ENCODE measurements at places on chromosomes 3 and 15. TPM values are rescaled to one million over a fixed set of nuclear protein-coding genes. Genes with fewer than 3 reads are reported as not detected.
A peak's percentile ranks its signal among the peaks of the same experiment; 100 is the strongest.

DNA sequence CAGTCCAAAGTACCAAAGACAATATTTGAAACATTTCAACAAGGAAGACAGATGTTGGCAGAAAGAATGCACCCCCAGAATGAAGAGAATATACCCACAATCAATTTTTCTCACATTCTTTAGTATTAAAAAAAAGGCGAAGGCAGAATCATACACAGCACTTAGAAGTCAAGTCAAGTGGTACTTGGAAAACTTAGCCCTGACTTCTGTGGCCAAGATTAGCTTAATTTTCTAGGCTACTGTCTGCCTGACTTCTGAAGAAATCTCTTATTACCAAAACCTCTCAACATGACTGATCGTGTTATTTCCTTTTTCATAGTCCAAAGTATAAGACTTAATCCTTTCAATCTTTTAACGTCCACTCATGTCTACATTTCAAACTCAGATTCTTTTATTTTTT is 60.7 kb downstream of the PBRM1 start:
- DNase-seq = no peak

- no peak for DNase-seq
These were observed 30.5 kb upstream of the PXYLP1 start for GRCh38 chr3:141201122-141201521.

DNA sequence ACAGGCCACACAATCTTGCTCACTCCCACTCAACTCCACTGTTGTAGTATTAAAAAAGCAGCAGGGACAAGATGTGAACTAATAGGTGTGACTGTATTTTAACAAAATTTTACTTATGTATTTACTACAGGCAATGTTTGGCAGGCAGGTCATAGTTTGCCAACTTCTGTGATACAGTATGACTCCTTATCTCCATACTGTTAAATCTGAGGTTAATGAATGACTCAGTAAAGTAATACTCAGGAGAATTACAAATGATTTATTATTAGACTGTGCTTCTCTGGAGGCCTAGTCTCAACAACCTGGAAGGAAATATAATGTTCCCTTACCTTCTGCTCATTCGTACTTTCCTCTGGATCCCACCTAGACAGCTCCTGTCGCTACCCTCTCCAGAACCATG is 258.6 kb upstream of the KCNMB2 start:
- DNase-seq = no peak

DNA sequence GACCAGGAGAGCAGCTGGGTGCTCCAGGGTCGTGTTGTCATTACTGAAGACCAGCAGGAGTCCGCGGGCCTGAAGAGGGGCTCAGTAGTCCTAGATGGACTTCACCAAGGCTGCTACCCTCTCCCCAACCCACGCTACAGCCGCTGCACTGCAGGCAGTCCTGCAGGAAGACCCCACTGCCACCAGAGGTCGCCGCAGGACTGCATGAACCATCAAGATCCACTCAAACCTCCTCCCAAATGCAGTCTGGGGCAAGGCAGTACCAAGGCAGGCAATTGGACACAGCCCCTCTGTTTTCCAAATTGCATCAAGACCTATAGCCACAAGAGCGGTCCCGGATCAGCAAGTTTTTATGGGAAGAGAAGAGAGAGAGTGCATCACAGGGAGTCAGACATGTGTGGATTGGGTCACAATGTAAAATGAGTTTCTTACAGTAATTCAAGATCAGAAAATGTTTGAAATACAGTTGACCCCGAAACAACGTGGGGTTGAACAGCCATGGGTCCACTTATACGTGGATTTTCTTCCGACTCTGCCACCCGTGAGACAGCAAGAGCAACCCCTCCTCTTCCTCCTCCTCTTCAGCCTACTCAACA is 46.7 kb downstream of the DZIP1L start:
- DNase-seq = peak; percentile 72

DNA sequence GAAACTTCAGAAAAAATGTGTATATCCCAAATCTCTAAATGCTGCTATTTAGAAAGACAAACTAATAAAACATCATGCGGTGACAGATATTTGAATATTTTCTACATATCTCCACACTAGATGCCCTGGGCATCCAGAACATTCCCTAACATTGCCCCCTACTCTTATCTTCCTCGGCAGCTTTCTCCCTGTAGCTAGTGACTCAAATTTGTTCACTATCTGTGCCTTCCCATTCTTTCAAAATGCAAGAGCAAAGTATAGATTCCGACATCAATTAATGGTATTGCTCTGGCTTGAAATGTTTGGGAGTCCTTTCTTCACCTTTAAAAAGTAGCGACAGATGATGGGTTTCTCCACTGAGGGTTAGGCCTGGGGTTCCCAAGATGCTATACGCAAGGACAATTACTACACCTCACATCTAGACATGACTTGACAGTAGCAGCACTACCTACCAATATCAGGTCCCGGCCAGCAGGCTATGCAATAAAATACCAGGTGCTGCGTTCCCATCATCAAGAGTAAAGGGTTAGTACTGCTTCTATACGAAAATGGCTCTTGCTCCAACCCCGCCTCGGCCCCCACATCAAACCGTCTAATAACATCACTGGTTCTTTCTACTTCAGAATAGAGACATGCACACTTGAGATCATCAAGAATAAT is 631 bp downstream of the UBR1 start:
- peak; percentile 17 for DNase-seq

DNA sequence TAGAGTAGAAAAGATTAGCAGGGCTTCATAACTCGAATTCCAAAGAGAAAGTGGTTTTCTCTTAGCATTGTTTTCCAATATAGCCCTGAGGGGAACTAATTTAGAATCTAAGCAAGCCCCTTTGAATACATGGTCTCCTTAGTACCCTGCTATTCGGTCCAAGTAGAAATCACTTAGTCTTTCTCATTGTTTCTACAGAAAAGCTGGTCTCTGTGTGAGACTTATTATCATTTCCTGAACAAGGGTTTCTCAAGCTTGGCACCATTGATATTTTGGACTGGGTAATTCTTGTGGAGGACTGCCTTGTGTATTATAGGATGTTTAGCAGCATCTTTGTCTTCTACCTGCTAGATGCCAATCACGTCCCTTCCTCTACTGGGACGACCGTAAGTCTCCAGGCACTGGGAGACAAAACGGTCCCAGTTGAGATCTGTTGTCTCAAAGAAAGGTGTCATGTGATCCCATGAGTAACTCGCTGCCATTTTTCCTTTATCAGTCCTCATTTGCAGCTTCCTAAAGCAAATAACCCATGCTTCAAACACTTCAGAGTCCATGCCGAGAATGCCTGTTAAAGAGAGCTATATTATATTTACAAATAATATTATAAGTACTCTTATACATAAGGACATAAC is 230.7 kb upstream of the SLCO3A1 start:
- no peak for DNase-seq

DNA sequence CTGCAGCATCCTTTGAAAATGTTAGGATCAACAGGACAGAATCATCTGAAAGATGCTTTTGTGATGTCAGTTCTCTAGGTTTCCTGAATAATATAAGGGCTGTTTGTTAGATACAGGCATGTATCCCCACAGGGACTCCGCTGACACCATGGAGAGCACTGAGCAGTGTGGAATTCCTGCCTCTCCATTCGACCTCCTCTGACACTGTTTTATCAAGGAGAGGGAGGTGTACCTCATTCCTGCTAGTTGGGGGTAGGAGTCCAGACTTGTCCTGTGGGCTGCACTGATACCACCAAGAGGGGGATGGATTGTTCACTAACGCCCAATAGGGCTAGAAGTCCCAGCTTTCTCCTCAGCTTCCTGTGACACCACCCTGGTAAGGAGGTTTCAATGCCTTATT is 46.6 kb downstream of the LARS2 start:
- no peak for DNase-seq

- DNase-seq = no peak
These were observed 10.6 kb upstream of the CCDC80 start for GRCh38 chr3:112651516-112651915.

GRCh38 chr15:98163319-98164045 is 203.0 kb downstream of the ARRDC4 start:
- no peak for DNase-seq

Gene PPP2R3A
- 0.44 TPM for total RNA-seq

Gene SEC62
- 64.2 TPM for total RNA-seq

Gene ACKR2
- 2.9 TPM for total RNA-seq

Gene SEMA6D
- total RNA-seq = not detected

Gene CD80
- total RNA-seq = 4.7 TPM

Gene DBR1
- total RNA-seq = 28.1 TPM

Gene TM4SF18
- not detected for total RNA-seq

Gene UROC1
- not detected for total RNA-seq

Gene CFAP91
- total RNA-seq = 0.28 TPM

Gene IQCH
- total RNA-seq = 1.4 TPM

Measured in activated naive CD8-positive, alpha-beta T cell treated with anti-CD3 and anti-CD28 coated beads for 36 hours (primary cell).